T follicular helper cell (primary cell): ENCODE measurements at places on chromosomes 16 and 17.
A peak's percentile ranks its signal among the peaks of the same experiment; 100 is the strongest.

GRCh38 chr16:79845734-79846135, 245.2 kb upstream of the MAF start:
- DNase-seq: no peak

- DNase-seq: no peak
Observed at GRCh38 chr16:22375117-22375962, 921 bp upstream of the CDR2 start.

DNA sequence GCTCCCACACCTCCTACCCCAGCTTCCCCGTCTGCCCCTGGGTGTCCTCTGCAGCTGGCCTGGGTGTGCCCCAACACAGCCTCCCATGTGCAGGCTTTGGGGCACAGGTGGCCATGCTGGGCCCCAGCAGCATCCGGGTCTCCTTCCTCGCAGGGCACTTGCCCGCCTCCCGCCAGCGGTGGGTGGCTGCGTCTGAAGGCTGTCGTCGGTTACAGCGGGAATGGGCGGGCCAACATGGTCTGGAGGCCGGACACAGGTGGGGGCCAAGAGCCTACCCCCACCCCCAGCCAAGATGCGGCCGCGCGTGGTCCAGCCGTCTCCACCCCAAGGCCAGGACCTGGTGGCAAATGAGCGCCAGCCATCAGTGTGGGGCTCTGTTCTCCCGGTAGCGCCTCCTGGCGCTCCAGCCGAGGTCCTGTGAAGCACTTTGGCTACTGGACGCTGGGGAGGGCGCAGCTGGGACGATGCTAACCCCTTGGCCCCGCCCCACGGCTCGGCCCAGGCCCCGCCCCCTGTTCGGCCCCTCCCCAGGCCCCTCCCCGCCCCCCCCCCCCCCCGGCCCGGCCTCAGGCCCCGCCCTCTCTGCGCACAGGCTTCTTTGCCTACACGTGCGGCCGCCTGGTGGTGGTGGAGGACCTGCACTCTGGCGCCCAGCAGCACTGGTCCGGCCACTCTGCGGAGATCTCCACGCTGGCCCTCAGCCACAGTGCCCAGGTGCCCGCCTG, 7.3 kb upstream of the RHOT2 start:
- DNase-seq: peak; percentile 61

DNA sequence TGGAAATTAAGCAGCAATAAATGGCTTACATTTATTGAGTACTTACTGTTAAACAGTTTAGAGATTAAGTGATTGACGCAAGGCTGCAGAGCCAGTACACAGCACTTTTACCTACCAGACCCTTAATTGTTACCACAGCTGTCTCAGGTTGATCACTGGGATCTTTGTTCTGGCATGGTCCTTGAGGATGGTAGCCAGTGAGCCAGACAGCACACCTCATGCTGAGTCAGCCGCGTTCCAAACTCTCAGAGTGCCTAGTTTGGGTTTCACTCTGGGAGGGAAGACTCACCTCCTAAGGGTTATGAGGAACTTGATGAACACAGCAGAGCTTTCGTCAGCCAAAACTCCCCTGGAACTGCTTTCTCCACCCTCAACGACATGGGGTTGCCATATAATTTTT, 20.4 kb downstream of the CDH3 start:
- no peak for DNase-seq

GRCh38 chr16:28836761-28837064, 9.4 kb downstream of the TUFM start:
- DNase-seq: no peak
